ENCODE measurements at places on chromosomes 6 and 20. TPM values are rescaled to one million over a fixed set of nuclear protein-coding genes. Genes with fewer than 3 reads are reported as not detected.

TXLNB gene
- total RNA-seq = 135 TPM

TLDC2 gene
- not detected for total RNA-seq

F13A1 gene
- 50.9 TPM for total RNA-seq

ID1 gene
- 163 TPM for total RNA-seq

FAM83D gene
- total RNA-seq = 0.62 TPM

DNA sequence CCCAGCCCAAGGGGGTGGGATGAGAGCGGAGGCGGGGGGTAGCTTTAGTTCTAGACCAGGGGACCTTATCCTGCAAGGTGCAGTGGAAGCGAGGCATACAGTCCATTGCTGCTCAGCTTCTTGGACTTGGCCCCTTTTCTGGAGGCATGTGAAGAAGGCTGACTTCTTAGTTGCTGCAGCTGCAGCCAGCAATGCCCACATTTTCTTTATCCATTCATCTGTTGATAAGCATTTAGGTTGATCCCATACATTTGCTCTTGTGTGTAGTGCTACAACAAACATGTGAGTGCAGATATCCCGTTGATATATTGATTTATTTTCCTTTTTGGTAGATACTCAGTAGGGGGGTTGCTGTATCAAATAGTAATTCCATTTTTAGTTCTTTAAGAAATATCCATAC is 461.2 kb upstream of the IMPG1 start:
- no peak for DNase-seq

- no peak for DNase-seq
Measured at GRCh38 chr6:5995658-5995948, 11.1 kb downstream of the NRN1 start.

DNA sequence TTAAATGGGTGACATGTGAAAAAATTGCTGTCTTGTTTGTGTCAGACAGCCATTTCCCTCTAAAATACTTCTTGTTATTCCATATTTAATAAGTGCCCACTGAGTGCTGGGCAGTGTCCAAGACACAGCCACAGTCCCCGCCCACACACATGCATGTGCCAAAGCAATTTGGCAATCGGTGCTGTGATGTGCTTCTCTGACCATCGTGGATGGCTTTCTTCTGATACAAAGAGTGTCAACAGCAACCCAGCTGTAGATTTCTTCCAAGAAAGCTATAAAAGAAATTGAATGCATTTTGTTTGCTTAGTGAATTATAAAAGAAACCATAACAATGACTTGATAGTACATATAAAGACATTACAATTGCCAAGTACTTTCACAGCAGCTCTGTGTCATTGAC is 140.5 kb upstream of the ATXN1 start:
- no peak for DNase-seq

DNA sequence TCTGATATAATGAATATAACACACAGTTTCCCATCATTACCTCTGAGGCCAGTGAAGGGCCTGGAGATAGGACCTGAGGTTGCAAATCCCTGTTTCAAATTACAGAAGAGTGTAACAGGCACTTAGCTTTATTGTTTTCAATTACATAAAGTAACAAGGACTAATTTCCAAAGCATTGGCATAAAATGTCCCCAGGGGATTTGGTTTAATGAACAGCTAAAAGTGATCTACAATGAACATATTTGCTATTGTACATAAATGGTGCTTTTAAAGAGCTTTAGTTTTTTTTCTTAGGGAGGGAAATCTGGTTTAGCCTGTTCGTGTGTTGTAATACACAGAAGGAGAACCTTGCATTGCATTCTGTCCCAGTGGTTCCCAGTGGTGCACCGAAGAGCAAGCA is 54.4 kb downstream of the HMGN3 start:
- no peak for DNase-seq

DNA sequence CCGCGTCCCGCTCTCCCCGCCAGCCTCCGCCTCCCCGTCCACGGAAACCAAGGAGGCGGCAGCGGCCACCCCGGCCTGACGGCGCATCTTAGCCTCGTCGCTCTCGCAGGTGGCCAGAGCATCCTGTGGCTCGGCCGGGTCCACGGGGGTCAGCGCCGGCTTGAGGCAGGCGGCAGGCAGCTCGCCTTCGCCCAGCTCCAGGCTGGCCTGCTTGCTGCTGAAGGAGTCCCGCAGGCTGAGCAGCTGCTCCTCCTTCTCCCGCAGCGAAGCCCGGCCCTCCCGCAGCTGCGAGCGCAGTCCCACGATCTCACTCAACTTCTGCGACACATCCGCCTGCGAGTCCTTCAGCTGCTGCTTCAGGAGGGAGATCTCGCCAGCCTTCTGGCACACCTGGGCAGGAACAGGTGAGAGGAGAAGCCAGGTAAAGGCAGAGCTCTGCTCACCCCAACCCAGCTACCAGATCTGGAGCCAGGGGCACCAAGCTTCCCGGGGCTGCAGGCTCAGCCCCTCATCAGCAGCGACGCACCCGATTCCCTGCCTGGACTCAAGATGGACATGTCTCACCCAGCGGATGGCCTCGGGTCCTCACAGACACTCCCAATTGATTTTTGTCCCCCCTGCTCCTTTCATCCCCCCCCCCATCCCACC is 5.2 kb upstream of the FASTKD5 start:
- DNase-seq = no peak

DNA sequence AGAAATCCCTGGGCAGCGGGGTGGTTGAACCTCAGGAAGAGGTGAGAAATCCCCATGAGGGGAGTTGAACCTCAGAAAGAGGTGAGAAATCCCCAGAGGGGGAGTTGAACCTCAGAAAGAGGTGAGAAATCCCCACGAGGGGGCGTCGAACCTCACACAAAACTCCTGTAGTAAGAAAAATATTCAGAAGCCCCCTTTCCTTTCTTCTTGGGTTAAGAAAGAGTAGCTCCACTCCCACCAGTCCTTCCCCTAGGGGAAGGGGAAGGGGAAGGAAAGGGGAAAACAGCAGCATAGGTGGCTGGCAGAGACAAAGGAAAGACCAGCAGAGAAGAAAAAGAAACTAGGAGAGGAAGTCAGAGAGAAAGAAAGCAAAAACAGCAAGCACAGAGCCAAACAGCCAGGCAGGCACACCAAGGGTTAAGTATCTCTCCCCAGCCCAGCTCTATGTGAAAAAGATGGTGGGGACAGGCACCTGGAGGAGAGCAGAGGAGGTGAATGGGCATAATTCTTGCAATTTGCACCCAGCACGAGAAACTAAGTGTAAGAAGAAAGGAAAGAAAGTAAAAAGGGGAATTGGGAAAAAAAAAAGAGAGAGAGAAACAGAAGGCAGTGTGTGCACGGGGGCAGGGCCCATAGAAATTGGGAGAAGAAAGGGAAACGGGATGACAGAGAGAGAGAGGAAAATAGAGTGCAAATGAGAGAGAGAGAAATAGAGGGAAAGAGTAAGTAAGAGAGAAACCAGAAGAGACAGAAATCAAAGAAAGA is 88.2 kb downstream of the PLG start:
- no peak for DNase-seq

- no peak for DNase-seq
Measured at GRCh38 chr6:111652156-111652555, 46.5 kb upstream of the TRAF3IP2 start.

- DNase-seq = no peak
Measured at GRCh38 chr6:138817799-138818198, 21.9 kb downstream of the ECT2L start.

DNA sequence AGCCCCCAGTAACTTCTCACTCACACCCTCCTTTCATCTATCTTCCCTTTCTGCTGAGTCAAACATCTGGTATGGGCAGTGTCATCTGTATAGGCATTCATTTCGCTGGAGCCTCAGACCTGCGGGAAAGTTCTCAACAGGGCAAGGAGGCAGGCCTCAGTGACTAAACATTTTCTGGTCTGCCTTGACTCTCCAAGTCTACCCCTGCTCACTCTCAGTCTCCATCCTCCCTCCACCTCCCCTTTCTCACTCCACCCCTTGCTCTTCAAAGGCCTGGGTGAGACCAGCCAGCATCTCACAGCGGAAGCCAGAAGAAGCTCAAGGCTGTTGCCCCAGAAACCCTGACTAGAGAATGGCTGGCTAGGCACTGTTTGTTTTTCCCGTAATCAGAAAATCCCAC is 105.0 kb upstream of the BEND6 start:
- DNase-seq = no peak

- no peak for DNase-seq
Measured at GRCh38 chr6:95686272-95686671, 108.9 kb downstream of the MANEA start.

DNA sequence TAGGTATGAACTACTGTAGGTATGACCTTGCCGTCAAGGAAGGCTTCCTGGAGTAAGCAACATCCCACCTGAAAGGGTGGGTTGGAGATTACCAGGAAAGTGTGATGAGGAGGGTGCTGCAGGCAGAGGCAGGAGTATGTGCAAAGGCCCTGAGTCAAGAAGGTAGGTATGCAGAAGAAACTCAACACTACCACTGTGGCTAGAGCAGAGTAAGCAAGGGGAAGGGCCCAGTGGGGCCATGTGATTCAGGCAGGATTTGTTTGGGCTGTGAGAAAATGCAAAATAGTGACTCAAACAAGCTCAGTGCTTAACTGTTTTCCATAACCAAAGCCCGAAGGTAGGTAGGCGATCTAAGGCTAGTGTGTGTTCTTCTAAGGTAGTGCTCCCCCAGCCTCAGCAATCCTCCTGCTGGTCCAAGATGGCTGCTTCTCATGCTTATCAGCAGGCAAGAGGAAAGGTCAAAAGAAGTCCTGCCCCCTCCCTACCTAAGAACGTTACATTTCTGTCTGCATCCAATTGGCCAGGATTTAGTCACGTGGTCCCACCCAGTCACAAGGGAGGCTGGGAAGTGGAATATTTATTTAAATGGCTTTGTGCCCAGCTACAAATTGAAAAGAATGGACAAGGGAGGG is 36.2 kb upstream of the HMGA1 start:
- DNase-seq = no peak

DNA sequence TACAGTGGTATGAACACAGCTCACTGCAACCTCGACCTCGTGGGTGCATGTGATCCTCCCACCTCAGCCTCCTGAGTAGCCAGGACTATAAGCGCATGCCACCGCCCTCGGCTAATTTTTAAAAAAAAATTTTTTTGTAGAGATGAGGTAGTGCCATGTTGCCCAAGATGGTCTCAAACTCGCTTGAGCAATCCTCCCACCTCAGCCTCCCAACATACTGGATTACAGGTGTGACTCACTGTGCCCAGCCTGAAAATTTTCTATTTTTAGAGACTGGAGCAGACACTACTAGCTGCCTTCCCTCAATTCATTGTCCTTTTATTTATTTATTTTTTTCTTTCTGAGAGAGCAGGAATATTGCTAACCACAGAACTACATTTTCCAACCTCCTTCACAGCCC is 20.3 kb upstream of the GTF3C6 start:
- DNase-seq = no peak

DNA sequence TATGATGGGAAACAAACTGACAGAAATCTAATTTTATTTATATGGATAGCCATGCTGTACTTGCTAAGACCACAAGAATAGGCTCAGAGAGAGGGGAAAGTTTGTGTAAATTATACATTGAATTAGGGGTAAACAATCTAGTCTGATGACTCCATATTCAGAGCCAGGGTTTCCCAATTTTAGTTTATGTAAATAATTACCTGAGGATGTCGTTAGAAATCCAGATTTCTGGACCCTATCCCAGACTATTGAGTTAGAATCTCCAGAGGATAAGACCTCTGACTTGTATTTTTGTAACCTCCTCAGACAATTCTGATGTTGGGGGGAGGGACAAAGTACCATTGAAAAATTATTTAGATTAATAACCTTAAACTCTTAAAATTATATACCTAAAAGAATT is 18.3 kb downstream of the ACSS2 start:
- DNase-seq = no peak

DNA sequence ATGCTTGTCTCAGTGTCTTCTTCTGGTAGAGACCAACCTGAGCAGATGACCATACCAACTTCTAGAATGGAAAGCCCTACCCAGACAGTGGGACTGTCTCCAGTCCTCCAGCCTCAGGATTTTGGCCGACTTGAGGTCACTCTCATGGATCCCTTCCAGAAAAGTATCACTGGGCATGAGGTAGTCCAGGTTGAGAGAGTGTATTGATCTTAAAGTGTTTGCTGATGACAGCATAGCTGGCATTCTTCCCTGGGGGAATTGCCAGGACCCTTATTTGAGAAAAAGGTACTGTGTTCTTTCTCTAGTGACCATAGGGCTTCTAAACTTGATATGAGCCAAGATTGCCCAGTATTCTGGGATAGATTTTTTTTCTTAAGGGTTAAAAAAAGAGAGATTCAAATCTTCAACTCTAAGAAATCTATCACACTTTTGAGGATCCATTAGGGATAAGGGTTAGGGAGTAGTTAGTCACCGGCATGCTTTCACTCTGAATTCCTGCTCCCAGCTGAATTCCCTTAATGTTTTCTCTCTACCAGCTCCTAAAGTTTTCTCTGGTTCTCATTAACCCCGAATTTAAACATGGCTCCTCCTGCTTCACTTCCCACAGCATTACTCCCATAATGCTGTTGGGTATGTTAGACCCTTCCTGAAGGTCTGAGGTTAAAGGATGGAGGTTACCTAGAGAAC is 73.6 kb upstream of the FLRT3 start:
- no peak for DNase-seq

DNA sequence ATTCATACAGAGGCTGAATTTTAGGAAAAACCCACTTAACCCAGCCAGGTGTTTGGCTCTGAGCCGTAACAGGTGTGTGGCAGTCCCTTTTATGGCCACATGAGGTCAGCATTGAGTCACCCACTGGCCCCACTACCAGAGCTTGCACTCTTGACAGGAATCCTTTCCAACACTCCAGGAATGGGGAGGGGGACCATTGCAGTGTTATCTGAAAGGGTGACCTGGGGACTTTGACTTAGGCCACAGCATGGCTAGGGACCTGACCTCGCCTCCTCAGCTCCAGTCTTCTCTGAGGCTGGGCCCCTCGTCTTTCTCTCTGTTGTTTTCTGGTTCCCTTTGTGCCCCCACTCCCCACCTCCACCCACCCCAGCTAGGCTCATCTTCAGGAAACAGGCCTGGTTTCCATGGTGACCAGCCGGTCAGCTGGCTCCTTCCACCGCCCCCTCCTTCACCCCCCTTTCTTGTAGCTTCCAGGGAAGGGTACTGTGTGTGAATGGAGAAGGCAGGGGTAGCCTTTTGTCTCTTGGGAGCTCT is 2.1 kb upstream of the TMEM151B start:
- peak; percentile 77 for DNase-seq

DNA sequence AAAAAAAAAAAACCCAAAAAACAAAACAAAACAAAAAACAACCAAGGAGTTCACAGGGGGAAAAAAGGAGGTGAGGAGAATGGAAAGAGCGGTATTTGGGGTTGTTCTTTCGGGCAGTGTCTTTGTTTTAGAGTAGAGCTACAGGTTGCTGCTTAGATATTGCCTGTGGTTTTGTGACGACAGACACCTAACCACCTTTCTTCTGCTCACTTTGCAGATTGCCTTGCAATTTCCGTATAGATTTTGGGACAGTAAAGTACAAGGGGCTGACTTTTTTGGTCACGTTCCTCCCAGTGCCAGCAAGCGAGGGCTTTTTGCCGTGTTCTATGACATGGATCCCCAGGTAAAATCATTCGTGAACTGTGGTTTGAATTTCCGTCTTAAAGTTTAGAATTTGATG is 50.9 kb downstream of the DEK start:
- DNase-seq = no peak
